ENCODE measurements at places on chromosomes 16 and 17. TPM values are rescaled to one million over a fixed set of nuclear protein-coding genes. Genes with fewer than 3 reads are reported as not detected.

DNA sequence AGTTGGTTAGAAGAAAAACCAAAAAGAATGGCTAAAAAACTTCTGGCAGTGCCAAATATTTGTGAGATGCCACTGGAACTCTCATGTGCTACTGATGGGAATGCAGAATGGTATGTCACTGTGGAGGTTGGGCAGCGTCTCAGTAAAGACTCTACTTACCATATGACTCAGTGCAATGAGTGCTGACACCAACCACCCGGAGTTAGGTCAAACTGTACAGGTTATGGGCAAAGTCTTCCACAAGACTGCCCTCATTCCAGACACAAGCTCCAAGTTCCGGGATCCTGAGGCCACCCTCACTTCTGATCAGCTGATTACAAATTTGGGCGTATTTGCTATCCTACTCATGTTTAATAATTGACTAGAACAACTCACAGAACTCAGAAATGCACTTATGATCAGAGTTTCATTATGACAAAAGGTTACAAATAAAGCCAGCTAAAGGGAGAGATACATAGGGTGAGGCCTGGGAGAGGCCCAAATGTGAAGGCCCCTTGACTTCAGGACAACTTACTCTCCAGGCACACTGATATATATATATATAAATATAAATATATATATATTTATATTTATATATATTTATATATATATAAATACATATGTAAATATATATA is 114.9 kb downstream of the TRIM37 start:
- ATAC-seq: no peak

GRCh38 chr17:45425984-45426413 is 6.7 kb downstream of the ARHGAP27 start:
- ATAC-seq: no peak

DNA sequence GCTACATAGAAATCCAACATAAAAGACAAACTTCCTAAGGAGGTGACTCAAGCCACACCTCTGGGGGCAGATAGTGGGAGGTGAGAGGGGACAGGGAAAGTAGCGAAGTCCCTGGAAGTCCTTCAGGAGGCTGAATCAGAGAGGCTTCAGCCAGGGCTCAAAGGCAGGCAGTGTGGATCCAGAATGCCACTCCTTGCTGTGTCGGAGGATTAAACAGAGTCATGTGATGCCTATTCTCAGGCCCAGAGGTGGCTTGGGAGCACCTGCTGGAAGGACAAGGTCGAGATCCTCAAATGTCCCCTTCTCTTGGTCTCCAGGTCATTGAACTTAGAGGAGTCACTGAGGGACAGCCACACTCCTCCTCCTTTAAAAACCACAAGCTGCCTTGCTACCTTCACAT is 391.1 kb downstream of the SOX9 start:
- no peak for ATAC-seq

- no peak for ATAC-seq
Measured at GRCh38 chr16:77592021-77592420, 130.3 kb upstream of the NUDT7 start.

DNA sequence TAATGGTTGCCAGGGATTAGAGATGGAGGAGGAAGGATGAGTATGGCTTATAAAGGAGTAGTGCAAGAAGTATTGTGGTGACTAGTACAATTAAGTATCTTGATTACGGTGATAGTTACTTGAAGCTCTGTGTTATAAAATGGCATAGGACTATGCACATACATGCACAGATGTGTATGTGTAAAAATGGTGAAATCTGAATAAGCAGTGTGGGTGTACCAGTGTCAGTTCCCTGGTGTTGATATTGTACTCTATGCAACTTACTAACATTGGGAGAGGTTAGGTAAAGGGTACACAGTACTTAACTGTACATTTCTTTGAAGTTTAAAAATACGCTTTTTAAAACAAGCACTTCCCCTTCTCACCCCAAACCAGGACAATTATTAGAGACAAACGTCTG is 48.5 kb downstream of the NSRP1 start:
- ATAC-seq: no peak

GRCh38 chr17:47978324-47978723 is 7.4 kb downstream of the CDK5RAP3 start:
- ATAC-seq: no peak

DNA sequence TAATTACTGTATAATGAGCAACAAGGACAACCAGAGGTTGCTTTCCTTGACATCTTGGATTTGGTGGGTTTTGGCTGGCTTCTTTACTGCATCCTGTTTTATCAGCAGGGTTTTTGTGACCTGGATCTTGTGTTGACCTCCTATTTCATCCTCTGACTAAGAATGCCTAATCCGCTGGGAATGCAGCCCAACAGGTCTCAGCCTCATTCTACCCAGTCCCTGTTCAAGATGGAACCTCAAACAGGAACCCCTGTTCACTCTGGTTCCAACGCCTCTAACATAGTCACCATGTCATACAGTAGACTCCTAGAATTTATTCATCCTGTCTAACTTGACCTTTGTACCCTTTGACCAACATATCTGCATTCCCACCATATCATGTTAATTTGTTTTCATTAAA is 183.8 kb upstream of the SOX9 start:
- no peak for ATAC-seq

DNA sequence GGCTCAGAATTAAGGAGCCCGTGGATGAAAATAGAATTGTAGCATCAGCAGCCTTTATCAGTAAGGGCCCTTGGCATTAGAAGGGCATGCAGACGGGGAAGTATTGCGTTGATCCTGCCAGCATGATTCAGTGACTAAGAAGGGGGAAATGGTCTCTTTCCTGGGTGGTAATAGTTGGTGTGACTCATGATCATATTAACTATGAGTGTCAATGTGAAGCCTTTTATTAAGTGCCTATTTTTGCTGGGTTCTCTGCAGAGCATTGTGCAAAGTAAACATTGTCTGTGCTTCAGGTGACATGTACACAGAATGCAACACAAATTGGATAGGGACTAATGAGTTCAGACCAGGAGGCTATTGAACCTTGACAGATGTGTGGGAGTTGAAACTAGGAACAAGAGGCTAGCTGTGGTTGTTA is 24.5 kb downstream of the RCVRN start:
- no peak for ATAC-seq

Gene CES5A
- not detected for total RNA-seq

Gene TERB1
- total RNA-seq: 0.40 TPM

Gene MT1E
- 101 TPM for total RNA-seq

Gene CCL23
- 7.3 TPM for total RNA-seq

Gene ABCA9
- total RNA-seq: 18.3 TPM
